T-helper 9 cell (primary cell): ENCODE measurements at places on chromosomes 12 and 14.

DNA sequence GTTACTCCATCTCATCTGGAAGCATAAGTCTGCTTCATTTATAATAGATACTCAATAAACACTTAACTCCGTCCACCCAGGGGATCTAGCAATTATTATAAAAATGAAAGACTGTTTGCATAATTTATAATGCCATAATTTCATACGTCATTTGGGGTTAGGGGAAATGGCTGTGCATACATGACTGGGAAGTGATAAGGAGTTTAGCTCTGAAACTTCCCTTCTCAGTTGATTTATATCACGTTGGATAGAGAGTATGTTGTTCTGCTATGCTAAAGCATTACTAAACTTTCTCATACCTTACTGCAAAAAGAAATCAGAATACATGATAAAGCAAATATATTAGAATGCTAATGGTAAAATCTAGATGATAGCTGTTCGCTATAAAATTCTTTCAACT is 90.4 kb upstream of the DYNC1H1 start:
- no peak for DNase-seq

DNA sequence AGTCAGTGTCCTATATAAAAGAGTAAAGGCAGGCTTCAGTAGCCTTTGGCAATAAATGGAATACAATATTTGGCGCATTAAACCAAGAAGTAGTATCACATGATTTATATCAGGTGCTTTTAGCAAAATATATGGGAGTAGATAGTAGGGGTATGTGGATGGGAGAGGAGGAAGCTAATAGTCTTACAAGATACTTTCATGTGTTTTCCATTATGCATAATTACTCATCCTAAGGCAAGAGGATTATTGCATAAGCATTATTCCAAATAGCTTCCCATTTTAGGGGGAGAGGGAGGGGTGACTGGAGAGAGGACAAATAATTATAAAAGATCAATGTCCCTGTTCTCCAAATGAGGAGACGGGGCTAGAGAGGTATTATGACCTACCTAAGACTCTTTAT is 104.3 kb downstream of the DUSP6 start:
- no peak for DNase-seq

DNA sequence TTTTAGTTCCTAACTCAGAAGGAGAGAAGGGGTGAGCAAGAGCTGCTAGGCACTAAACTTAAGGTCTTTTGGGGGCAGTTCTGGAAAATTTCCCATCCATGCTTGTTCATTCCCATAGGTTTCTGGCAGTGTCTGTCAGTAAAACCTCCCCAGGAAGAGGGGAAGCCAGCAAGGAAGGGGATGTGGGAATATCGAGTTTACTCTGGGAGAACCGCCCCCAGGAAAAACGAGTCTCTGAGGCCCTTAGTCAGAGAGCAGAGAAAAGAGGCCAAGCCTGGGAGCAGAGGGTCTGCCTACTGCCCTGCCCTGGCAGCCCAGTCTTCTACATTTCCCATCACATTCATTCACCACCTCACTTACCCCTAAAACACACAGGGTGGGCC is 55.9 kb downstream of the TMCC3 start:
- no peak for DNase-seq

DNA sequence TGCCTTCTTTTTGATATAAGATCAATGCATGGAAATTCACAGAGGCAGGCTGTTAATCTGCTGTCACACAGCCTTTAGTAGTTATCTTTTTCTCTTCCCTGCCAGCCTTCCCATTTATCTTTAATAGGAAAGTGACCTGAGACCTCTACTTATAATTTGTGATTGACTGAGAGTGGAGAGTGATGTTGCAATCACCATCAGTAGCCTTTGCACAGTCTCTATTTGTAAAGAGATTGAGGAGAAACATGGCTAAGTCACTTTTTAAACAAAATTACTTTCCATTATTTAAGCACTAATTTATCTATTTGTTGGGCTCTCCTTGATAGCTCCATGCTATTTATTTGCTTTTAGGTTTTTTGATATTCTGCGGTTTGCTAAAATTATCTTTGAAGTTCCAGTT is 19.9 kb downstream of the LMNTD1 start:
- DNase-seq, result no peak

- no peak for DNase-seq
These were observed 22.1 kb downstream of the MTHFD1 start for GRCh38 chr14:64410084-64410774.

GRCh38 chr12:131905630-131906091 is 11.2 kb downstream of the ULK1 start:
- DNase-seq, result no peak

GRCh38 chr12:21221778-21222177 is 90.8 kb downstream of the SLCO1B1 start:
- DNase-seq, result no peak

GRCh38 chr12:113134071-113134470 is 1.5 kb downstream of the RASAL1 start:
- no peak for DNase-seq

- DNase-seq, result no peak
These were observed 479.3 kb downstream of the SLC16A7 start for GRCh38 chr12:60075091-60075490.

- no peak for DNase-seq
These were observed 6.6 kb downstream of the MYH7 start for GRCh38 chr14:23428686-23429495.

GRCh38 chr12:63777340-63777739 is 2.4 kb upstream of the RXYLT1 start:
- DNase-seq, result no peak

GRCh38 chr12:89663577-89664357 is 44.9 kb downstream of the ATP2B1 start:
- no peak for DNase-seq

GRCh38 chr14:68790644-68791077 is 2.2 kb downstream of the ZFP36L1 start:
- peak; percentile 54 for DNase-seq

- DNase-seq, result no peak
These were observed 71.1 kb upstream of the RAP1B start for GRCh38 chr12:68539615-68539952.

- no peak for DNase-seq
These were observed 26.2 kb downstream of the DIO3 start for GRCh38 chr14:101587441-101587911.

- no peak for DNase-seq
These were observed 85.5 kb upstream of the VRK1 start for GRCh38 chr14:96711559-96712267.

DNA sequence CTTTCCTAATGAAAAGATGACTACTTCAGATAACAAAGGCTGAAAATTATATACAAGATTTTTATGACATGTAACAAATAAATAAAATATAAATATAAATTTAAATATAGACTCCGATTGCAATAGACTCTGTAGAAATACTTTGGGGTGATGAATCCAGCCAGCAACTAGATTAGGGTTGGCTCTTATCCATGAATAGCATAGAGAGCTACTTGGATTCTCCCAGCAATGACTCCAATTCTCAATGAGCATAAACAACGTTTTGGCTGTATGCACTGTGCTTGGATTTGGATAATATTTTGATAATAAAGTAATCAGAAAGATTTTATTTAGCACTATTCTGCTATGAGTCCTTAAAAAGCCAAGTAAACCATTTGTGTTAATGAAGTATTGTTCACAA is 58.0 kb upstream of the LRFN5 start:
- DNase-seq, result no peak

DNA sequence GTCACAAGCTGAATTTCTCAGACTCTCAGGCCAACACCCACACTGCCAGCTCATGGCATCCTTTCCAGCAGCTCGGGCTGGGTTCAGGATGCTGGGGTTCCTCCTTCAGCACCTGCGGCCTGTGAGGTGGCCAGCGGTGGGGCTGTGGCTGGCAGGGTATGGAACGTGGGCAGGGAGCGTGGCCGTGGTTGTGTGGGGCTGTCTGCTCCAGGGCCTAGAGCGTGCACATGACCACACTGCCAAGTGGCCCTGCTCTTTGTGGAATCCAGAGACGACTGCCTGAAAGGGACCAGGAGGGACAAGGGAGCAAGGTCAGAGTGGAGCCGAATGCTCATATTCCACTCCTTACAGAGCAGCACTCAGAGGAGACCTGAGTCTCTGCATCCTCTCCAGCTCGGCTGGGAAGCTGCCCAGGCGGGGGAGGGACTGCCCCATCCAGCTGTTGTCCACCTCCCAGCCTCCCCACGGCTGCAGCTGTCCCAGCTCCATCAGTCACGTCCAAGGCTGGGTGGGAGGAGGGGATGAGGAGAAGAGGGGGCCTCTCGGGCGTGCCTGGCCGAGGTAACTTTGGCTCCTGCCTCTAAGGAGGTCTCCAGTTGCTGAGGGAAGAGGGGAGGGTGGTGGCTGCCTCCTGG is 71.3 kb downstream of the TSPAN9 start:
- DNase-seq, result no peak

- no peak for DNase-seq
These were observed 1.6 kb downstream of the ANHX start for GRCh38 chr12:133233993-133234564.

DNA sequence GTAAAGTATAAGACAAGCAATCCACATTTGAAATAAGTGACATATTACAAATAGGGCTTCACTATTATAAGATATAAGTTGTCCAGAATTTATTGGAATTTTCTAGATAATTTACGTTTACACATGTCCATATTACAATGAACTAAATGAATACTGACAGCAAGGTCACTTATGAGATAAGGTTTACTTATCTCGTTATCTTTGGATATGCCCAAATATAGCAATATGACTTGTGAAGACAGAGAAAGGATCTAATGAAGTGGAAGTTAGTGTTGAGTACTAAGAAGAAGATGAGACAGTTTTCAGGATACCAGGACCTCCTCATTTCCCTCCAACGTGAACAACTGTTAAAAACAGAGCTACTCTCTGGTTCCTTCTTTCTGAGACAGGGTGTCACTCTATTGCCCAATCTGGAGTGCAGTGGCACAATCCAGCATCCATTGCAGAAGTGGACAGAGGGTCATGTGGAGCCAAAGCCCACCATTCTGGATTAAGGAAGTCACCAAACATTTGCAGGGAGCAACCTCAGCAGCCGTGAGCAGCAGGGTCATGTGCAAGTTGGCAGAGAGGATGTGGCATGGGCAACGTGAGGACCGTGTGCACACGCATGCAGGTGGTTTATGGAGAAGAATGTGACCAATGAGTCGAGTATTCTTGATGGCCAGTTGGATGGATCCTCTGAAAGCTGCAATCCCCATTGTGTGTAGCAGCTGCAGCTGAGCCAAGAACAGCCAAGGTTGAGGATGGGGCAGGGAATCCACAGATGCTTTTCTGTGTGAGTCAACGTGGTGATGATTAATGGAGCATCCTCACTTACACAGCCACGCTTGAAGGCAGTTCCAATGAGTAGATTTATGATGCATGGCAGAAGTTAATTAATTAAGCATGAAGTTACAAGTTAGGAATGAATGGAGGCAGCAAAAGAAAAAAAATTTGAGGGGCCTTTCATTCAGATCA is 111.0 kb downstream of the BICD1 start:
- DNase-seq, result no peak

DNA sequence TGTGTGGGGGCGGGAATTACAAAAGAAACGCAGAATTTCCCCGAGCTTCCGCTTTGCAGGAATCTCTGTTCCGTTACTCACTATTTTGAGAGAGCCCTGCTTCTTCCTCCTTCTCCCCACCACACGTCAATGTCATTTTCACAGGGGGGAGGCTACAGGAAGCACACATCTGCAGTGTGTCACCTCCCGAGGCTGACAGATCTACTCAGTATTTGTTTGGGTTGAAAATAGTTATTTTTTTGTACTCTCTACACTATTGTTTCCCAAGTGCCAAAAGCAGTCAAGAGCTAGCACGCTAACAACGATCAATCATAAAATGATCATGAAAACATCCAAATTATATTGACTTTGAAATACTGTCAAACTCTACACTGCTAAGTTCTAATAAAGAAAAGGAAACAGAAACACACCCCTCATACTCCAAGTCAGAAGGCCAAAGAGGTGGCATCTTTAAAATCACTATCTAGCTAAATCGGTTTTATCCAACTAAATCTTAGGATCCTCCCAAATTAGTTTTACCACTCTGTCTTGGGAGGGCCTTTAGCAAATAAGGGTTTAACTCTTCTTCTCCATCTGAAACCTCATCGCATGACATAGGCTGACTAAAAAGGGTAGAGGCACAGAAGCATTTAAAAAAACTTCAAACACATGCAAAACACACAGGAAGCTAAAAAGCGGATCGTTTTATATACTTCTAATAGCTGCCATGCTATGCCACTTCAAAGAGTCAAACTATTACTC is 51.8 kb downstream of the FOXN3 start:
- DNase-seq, result peak; percentile 27

- no peak for DNase-seq
These were observed 23.8 kb downstream of the SPTB start for GRCh38 chr14:64855721-64856528.

DNA sequence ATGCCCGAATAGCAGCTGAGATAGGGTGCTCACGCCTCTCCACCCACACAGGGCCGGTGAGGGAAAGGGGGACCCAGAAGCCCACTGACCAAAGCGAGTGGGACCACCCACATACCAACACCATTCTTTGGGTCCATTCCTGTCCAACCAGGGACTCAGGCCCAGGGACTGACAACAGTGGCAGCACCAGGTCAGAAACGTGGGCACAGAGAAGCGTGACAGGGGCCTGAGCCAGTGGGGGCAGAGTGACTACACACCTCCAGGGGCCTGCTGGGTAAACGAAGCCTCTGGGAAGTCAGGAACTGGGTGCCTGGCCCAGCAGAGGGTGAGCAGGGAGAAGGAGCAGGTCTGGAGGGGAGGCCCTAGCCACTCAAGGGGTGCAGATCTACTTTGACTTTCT is 13.7 kb downstream of the SPRYD3 start:
- DNase-seq, result no peak

- no peak for DNase-seq
These were observed 16.7 kb downstream of the SLCO1C1 start for GRCh38 chr12:20711846-20712245.

DNA sequence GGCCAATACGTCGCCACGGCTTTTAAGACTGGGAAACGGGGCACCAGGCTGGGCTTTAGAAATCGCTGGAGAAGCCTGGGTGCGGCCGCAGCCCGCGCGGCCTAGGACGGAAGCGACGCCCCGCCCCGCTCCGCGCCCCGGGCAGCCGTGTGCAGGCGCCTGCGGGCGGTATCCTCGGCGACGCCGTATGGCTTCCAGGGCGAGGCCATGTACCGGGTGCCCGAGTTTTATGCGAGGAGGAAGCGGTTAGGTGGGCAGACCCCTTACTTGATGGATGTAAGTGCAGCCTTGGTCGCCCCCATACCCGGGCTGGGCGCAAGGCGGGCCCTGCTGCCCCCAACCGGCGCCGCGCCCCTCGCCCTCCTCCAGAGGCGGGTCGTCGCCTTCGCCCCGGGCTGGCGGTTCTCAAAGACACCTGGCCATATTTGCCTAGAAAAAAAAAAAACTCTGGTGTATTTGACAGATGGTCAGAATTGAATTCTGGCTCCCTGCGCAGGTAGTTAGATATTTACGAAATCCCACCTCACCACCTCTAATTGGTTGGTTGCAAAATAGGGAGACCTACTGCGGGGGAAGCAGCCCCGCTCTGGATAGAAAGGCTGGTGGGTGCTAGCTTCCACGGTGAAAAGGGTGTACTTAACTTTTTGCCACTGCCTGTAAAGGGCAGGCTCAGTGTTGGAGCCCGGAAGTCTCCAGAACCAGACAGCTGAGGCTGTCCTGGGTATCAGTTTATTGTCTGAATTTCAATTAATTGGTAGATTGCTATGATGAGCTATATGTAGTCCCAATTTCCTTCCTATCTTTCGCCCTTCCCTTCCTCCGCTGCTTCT is at the start of gene PPP1R36:
Gene PPP1R36, plus strand, starts transcription at position 171 of the 830 bp plus-strand sequence. Its CDS starts 37 bp downstream, at position 208.
- DNase-seq, result peak; percentile 33
